ENCODE measurements at places on chromosomes 16 and 17.

GRCh38 chr17:68238871-68239253, 9.0 kb upstream of the AMZ2 start:
- no peak for DNase-seq

GRCh38 chr17:78032166-78032565, 73.7 kb downstream of the TNRC6C start:
- DNase-seq: no peak

DNA sequence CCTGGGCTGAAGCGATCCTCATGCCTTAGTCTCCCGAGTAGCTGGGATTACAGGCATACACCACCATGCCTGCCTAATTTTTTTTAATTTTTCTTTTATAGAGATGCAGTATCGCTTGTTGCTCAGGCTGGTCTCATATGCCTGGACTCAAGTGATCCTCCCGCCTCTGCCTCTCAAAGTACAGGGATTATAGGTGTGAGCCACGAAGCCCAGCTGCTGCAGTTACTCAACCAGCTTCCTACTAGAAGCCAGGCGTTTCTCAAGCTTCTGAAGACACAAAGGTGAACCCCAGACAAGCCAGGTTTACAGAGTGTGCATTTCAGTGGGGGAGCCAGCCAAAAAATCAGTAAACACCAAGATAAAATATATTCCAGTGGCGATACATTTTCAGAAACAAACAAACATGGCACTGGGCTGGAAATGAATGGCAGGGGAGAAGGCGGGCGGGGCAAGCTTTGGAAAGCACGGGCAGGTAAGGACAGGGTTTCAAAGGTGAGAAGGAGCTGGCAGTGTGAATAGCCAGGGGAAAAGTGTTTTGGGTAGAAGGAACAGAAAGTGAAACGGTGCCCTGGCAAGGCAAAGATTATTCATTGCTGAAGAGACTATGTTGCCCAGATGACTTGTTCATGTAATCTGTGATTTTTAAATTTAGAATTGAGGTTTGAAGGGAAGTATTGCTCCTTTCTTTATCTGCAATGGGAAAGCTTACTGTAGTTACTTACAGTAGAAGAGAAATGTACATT, 471.1 kb downstream of the WWOX start:
- no peak for DNase-seq

- no peak for DNase-seq
Observed at GRCh38 chr16:82638095-82638798, 11.5 kb downstream of the CDH13 start.

DNA sequence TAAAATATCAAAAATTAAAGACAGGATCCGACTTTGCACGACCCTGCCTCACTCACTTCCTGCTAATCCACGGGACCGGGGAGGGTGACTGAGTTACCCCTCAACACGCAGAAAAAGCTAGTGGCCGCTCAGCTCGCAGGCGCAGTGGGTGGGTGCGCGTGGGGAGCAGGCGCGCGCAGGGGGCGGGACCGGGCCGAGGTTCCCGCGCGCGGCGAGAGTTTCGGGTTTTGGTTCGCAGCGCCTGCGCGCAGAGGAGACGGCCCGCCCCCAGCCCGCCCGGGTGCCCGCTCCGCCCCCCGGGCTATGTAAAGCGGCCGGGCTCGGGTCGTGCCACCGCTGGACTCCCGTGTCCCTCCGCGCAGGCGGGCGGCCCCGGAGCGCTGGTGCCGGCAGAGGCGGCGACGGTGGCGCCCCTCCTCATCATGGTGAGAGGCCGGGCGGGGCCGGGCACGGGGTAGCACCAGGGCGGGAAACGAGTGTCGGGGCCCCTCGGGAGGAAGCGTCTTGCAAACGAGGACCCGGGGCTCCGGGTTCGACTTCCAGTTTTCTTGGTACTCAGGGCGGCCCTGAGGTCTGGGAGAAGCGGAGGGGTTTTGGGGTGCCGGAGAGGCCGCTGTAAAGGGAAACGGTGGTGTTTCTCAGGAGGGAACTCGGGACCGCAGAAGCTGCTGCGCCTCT, at the start of gene CNP:
Gene CNP (plus strand): TSS at position 333 of the 678 bp plus-strand sequence. CDS start 90 bp downstream, at position 423.
- DNase-seq: peak; percentile 73

- no peak for DNase-seq
Observed at GRCh38 chr16:72409423-72409822, 237.5 kb upstream of the PMFBP1 start.

GRCh38 chr17:72349491-72349995, 228.7 kb downstream of the SOX9 start:
- no peak for DNase-seq

DNA sequence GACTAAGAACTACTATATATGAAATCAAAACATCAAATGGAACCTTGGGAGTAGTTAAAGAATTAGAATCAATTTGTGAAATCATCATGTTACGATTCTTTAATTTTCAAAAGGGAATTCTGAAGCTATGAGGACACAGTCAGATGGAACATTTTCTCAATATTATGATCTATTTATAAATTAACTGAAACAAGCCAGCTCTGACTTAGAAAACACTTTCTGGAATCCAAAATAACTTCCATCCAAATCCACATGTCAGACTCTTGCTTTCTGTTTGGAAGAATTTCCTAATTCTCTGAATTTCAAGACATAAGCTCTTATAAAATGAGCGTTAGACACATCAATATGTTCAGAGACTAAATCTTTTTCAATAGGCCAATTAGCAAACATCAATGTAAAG, 737.7 kb upstream of the SOX9 start:
- no peak for DNase-seq

DNA sequence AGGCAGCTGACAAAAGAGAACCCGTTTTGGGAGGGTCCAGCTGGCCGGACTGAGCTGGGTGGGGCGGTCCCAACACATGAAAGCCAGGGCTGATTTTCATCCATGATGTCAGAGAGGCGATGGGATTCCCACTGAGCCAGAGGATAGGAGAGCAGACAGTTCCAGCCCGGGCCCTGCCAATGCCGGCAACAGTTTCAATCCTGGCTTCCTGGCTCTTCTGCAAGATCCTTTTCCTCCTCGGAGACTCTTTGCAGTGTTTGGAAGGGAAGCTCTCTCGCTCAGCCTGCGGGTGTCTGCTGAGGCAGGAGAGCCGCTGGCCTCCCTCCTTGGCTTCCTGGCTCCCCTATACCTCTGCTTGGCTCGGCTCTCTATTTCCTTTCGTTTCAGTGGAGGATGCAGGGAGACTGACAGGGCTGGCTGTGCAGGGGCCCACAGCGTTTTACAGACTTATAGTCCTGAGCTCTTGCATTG, 145.5 kb upstream of the SOX9 start:
- no peak for DNase-seq

GRCh38 chr16:9630985-9631384, 539.5 kb downstream of the HAPSTR1 start:
- DNase-seq: no peak

DNA sequence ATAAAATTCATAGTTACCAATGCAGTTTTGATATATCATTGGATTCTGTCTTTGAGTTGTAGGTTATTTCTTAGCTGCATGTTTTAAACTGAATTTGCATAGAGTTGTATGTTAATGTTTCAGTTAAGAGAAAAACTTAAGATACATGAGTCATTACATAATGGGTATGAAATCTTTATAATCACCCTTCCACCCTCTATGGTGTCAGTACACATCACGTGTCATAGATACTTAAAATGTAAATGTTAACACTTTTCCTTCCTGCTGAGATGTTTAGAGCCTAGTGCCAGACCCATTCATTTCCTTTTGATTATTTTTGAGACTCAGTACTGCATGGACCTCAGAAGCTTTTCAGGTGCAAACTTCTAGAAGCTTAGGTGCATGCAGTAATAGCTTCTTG, 20.5 kb downstream of the ZNF207 start:
- DNase-seq: no peak

GRCh38 chr16:1182950-1183907, 30.3 kb downstream of the CACNA1H start:
- no peak for DNase-seq

DNA sequence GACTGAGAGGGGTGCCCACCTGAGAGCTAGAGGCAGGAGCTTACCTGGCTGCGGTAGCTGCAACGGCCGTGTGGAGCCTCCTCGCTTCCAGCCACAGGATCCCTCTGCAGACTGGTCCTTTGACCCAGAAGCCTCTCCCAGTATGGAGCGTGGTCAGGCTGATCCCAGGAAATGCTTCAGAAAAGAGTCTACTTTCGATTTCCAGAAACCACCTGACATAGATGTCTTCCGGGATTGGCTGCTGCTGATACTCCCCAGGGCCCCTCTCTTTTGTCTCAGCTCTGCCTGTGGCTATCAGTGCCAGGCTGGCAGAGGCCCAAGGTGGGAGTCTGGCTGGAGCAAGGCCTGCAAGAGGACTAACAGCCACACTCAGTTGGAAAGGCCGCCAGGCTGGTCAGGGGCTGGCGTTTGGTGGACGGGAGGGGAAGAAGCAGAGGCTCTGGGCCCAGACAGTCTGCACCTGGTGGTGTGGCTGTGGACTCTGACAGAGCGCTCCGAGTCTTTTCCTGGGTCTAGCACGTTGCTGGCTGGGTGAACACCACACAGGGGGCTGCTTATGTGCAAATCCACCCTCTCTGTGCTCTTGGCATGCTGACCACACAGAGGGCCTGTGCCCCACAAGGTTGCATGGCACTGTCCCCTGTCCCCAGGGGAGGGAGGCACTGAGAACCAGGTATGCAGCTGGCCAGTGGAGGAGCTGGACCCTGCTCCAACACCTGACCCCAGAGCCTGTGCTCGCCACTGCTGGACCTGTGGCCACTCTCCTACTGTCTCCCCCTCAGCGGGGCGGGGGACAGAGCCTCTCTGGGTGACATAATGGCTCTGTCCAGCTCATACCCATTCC, at the start of gene LGALS3BP:
Gene LGALS3BP (minus strand): TSS at position 144 of the 844 bp plus-strand sequence. CDS start 2,732 bp downstream, outside the sequence.
- no peak for DNase-seq

GRCh38 chr16:68722119-68723024, 14.7 kb upstream of the CDH1 start:
- no peak for DNase-seq

DNA sequence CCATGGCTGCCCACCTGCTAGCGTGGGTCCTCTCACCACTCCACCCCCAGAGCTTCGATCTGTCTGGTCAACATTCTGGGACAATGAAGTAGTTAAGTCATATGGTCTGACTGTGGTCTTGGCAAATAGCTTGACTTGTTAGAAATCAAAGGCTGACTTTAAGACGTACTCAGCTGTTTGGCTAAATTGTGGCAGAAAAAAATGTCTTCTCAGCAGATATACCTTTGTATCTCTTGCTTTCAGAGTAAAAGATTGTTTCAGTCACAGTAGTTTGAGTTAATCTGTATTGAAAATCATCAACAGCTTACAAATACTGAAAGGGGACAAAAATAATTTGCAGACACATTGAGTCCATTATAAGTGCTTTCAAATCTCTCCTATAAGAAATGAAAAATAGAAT, 2.1 kb upstream of the ZNF267 start:
- DNase-seq: no peak

- no peak for DNase-seq
Observed at GRCh38 chr16:87709677-87710076, 56.1 kb downstream of the KLHDC4 start.

DNA sequence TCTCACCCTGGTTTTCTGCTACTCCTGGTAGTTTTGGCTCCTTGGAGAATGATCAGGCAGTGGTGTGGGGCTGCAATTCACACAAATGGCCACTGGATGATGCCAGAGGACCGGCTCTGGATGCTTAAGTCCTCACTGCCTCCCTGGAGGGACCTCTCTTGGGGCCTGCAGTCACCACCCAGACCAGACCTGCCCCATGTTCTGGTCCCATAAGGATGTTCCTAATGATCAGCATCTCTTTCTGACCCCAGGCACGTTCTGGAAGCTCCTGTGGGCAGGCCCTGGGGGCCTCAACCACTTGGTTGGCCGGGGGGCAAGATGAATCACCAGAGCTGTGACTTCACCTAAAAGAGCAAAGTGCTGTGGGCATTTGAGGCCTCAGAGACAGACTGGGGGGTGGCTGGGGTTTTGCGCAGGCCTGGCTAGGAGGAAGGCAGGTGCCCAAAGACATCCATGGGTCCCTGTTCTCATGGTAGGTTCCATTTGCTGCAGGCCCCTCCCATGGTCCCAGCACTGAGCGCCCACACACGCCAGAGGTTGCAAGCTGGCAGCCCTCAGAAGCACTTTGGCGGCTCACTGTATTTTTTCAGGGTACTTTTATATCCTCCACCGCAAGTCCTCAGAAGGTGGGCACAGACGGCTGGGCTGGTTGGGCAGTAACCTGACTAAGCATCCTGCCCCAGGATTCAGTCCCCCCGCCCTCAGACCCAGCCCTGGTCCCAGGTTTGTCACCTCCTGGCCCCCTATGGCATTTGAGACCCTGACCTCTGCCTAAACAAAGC, 53.2 kb downstream of the NT5M start:
- DNase-seq: peak; percentile 33

DNA sequence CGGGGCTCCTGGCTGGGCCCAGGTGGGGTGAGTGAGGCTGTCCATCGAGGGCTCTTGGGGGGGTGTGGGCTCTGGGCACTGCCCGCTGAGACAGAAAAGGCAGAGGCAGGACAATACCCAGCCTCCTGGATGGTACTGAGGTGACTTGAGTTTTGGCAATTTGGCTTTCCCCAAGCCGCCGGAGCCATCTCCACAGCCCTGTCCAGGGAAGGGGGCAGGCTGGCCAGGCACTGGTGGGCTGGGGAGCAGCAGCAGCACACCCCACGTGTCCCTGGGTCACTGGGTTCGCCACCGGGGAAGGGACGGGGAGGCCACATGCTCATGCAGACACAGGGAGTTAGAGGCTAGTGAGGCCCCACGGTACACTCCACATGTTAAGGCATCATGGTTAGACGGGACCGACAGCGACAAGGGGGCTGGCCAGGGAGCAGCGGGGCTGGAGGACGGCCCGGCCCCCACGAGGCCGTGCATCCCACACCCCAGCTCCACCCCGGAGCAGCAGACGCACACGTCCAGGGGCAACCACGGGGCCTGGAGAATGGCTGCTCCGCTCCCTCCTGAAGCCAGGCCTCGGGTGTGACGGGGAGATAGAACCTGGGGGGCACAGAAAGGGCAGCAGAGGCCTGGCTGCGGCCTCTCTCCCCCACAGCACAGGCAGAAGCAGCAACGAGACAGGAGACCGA, 3.0 kb downstream of the ARHGDIA start:
- no peak for DNase-seq

DNA sequence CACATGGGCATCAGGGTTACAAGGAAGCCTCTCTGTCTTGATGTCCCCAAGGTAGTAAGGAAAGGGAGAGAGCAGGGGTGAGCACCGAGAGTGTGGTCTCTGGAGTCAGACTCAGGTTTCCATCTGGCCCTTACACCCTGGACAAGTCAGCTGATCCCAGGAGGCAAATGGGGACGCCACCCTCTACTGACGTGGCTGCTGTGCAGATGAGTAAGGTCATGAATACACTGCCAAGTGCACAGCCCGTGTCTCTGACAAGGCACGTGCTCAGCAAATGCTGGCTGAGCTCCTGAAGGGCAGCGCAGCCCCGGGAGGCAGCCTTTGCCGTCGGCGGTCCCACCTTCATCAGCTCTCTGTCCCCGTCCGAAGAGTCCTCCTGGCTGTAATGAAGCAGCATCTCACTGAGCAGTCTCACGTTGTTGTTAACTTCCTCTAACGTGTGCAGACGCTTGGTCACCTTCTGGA, 19.4 kb downstream of the GGA3 start:
- no peak for DNase-seq

DNA sequence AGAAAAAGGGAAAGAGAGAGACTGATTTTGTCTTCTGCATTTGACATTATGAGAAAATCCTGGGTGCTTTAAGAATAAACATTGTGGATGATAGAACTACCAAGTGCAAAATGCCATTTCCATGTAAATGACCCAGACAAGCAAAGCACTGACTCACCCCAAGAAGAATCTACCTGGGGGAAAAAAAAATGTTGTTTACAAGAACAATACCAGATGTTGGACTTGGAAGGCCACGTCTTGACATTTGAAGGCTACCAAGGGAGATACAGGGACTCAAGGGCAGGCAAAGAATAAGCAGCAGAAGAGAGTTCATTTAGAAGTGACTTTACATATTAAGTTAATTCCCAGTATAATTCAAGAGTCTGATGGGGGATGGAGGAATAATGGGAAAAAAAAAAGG, 125.3 kb downstream of the TMEM114 start:
- no peak for DNase-seq

All from stimulated activated CD4-positive, alpha-beta T cell treated with anti-CD3 and anti-CD28 coated beads, Interleukin-1b, Interleukin-23, amount 100 ng/mL, for 1 hour (primary cell).